ENCODE measurements at places on chromosomes 5 and 9.

DNA sequence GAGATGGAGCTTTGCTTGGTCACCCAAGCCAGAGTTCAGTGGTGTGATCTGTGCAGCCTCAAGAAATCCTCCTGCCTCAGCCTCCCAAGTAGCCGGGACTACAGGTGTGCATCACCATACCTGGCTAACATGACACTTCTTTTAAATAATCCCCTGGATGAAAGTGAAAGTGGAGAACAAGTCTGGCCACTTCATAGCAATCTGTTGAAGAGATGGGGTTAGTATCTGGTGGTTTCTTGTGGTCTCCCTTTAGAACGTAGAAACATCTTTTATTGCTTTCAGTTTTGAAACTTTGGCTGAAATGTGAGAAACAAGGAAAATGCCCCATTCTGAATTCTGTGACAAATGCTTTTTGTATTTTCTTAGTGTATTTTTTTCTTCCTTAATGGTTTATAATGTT, 452.5 kb upstream of the RIOK2 start:
- no peak for DNase-seq

GRCh38 chr9:69885931-69886330, 65.3 kb downstream of the CFAP95 start:
- no peak for DNase-seq

- no peak for DNase-seq
These were observed 34.8 kb downstream of the PHAX start for GRCh38 chr5:126635585-126635984.

- DNase-seq = no peak
These were observed 141.1 kb upstream of the SLC12A2 start for GRCh38 chr5:127942246-127943060.

GRCh38 chr5:81154725-81155124, 78.4 kb upstream of the CKMT2 start:
- no peak for DNase-seq

- no peak for DNase-seq
These were observed 4.3 kb downstream of the KCNT1 start for GRCh38 chr9:135706288-135706687.

DNA sequence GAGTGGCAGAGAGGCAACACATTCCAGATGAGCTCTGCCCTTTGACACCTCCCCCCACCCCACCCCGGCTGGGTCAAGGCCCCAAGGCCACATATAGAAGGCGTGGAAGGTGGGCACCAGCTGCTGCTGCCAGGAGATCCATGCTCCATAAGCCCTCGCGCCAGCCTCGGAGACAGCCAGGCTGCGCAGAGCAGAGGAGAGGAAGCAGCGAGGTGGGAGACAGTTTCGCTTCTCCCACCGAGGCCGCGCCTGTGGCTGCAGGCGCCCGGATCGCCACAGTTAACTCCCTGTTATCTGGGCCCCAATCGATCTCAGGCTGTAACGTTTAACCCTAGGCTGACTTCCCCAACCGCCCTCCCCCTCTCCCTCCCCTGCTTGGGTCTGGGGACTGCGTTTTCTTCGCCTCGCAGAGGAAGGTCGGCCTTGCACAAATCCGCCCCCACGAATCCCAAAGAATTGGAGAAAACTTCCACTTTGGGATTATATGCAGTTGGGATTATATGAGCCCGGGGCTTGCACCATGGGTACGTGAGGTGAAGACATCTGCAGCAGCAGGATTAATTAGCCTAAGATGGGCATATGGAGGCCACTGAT, 1.1 kb upstream of the CXXC5 start:
- DNase-seq = peak; percentile 73

DNA sequence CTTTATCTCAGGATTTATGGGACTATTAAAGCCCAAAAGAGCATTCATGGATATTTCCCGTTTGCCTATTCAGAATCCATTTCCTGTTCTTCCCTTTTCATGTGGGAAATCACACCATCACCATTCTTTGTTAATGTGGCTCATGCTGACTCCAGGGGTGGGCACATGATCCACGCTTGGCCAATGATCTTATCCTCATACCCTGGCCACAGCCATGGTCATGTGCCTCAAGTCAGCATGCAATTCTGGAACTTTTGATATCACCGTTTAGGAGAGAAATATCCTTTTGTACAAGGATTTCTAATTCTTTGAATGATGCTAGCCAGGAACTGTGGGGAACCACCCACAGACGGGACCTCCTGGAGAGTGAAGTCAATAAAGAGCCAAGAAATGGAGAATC, 272.2 kb downstream of the PRELID2 start:
- no peak for DNase-seq

GRCh38 chr5:1005249-1005851, 3.3 kb upstream of the NKD2 start:
- no peak for DNase-seq

DNA sequence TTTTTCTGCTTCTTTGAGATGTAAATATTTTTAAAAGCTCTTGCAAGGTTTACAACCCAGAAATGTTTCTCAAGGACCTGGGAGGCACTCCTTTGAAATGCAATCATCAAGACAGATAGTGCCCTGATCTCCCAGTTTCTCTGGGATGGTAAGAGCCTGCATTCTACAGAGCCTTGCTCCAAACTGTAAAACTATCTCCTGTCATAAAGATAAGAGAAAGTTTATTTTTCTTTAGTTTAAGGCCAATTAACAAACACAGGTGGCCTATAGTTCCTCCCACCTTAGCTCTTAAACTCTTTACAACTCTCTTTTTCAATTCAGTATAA, 1231.1 kb upstream of the NUDT12 start:
- DNase-seq = no peak

DNA sequence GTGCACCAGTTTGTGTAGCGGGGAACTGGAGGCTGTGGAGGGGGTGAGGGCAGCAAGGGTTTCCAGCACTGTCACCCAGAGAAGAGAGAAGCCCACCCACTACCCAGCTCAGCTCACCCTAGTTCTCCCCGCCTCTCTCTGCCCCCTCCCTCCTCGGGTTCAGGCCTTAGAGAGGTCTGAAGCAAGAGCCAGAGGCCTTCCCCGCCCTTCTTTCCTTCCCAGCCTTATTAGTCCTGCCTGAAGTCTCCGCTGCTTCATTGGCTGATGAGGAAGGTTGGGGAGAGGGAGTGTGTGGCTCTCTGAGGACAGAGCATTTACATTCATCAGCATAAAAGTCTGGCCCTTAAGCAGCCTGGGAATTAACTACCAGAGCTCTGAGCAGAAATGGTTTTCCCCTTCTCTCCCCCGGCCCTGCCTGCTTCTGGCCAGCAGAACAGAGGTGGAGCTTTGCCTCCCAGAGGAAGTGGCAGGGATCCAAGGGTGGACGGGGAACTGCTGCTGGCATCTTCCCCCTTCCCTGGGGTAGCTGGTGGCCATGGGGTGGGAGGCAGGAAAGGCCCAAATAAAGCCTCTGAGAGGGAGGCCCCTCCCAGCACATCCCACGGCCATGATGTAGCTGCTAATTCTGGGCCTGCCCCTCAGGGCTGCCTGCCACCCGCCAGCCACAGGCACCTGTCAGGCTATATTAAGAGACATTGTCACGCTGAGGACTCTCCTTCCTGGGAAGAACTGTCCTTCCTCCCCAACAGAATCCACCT, 4.1 kb downstream of the DNAJB5 start:
- DNase-seq = peak; percentile 96

DNA sequence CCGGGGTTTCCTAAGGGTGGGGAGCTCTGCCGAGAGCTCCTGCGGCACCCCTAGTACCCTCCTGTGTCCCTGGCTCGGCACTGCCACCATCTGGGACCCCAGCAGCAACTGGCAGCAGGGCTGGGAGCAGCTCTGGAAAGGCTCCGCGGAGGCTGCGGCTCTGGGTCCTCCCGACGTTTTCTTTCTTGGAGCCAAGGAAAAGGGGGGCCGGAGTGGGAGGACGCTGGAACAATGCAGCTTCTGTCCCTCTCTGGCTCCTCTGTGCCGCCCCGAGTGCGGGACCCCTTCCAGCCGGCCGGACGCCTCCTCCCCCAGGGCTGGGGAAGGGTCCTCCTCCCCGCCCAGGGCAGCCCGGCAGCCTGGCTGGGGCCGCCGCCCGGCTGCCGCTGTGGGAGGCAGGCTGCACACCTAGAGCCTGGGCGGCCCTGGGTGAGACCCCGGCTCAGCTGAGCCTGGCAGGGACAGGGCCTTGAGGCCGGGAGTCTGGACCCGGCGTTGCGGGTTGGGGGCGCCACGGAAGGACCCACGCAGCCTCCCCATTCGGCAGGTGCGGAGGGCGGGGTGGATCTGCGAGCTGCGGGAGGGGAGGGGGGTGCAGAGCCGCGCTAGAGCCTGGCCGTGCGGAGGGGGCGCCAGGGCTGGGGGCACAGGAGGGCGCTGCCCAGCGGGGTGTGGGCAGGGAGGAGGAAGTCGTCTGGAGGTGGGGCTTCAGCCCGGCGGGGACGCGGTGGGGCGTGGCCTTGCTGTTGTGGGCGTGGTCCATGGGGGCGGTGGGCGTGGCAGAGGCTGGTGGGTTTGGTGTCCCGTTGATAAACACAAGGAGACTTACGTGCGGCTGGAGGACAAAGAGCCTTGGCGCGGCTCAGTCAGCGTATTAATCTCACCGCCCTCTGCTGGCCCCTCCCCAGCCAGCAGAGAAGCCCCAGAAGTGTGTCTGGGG, 15.1 kb downstream of the GPSM1 start:
- peak; percentile 72 for DNase-seq

DNA sequence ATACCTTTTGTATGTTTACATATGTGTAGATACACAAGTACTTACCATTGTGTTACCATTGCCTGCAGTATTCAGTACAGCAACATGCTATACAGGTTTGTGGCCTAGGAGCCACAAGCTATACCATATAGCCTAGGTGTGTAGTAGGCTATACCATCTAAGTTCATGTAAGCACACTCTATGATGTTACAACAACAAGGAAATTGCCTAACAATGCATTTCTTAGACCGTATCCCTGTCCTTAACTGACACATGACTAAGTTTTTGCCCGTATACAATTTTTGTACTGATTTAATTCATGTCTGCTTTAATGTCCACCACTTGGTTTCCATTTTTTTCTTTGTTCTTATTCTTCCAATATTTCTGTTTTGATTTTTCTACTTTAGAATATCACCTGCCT, 18.5 kb downstream of the TNPO1 start:
- DNase-seq = peak; percentile 58

- DNase-seq = no peak
These were observed 78.4 kb downstream of the TMEM161B start for GRCh38 chr5:88190106-88190834.

DNA sequence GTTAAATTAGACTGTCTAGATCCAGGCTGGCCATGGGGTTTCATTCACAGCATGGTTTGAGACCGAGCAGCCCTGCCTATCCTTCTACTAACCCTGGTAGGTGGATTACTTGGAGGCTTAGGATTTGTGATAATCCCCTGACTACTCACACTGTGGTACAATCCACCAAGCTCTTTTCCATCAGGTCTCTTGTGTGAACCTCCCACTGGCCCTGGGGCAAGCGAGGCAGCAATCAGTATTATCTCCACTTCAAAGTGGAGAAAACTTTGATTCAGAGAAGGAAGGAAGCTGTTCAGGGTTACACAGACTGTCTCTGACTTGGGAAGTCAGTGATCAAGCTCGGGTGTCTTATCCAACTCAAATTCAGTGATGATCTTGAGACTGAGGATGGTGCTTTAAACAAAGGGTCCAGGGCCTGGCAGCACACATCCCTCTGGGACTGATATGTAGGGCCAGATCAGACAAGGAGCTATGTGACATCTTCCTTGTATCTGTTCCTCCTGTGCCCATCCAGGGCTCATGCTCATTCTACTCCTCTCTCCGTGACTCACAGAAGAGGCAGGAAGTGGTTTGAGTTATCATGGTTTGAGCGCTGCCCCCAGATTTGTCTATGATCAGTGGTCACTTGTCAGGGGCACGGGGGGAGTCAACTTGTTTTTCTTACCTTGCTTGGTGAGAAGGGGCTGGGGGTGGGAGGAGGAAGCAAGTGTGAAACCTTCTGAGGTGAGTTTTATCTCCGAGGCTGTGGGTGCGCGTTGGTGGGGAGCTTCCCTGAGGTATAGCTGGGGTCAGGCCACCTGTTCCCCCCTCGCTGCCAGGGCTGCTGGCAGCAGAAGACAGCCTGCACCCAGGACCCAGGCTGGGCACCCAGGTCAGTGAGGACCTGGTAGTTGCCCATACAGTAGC, 48.6 kb downstream of the RGS3 start:
- peak; percentile 69 for DNase-seq

DNA sequence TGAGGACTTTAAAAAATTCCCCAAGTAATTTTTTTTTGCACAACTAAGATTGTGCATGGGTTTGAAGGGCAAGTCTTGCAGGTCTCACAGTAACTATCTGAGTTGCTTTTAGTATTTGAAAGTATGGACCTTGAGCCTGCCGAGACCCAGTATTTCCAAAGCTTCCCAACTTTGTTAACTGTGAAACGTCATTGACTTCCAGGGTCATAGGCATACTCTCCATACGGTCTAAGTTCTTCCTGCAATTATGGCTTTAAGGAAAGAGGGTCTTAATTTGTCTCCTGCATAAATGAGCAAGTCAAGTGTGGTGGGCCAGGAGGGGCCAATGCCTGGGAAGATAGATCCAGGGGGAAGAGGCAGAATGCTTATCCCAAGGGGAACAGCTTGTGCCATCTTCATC, 24.0 kb upstream of the EPB41L4B start:
- DNase-seq = no peak

DNA sequence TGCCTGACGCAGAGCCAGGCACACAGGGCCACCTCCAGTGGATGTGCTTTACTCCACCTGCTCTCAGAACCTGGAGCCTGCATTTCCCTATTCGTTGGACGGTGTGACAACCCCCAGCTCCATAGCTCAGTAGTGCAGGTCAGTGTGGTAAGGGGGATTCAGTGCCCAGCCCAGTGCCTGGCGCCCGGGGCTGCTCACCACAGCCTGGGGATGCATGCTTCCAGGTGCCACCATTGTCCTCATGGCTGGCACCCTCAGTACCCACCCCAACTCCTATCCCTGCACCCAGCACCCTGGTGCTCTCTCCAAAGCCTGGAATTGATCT, 32.8 kb upstream of the ADAMTS2 start:
- DNase-seq = no peak

DNA sequence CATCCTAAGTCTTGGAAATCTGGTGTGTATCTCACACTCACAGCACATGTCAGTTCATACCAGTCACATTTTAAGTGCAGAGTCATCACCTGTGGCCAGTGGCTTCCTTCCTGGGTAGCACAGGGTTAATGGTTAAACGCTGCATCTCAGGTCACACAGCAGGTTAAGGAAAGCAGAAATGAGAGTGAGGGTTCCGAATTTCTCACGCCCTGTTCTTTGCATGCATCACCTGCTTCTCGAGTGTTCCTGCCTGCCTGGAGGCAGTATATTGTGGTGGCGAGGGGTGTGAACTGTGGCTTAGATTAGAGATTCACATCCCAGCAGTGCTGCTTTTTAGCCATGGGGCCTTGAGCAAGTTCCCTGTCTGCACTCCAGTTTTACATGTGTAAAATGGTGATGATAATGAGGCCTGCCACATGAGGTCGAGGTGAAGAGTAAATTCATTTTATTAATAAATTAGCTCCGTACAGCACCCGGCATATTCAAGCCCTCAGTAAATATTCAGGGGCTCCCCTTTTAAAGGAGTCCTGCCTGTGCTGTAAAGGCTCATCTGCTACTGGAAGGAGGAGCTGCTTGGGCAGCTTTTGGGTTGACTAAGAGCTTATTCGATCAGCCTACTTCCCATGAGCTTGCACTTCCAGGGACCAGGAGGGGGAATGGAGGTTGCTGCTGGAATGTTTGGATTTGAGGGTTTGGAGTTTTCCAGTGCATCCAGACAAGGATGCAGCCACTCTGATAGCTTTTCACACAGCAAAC, 61.1 kb upstream of the SAP30L start:
- DNase-seq = no peak

- DNase-seq = peak; percentile 41
These were observed 5.0 kb downstream of the RELL2 start for GRCh38 chr5:141641634-141642267.

Data from inflammatory macrophage treated with lipopolysaccharide for 4 hours (primary cell).